ENCODE measurements at places on chromosomes 1 and 21.

DNA sequence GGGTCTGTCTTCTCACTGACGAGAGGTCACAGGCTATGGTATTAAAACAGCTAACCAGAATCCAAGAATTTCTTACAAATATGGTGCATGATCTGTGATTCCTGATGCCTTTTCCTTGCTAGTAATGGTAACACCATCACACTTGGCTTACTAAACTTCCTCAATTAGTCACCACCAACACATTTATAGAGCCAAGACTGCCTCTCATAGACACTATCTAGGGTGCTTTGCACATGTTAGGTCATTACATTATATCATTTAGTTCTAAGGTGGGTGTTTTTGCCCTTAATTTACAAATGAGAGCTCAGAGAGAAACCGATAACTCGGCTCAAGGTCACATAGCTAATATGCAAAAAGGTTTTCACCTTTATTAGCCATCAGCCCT lies 8.7 kb downstream of the KIF21B start:
- DNase-seq: no peak

- DNase-seq: no peak
These were observed 417.2 kb upstream of the KAZN start for GRCh38 chr1:14181191-14181795.

GRCh38 chr1:45306319-45306718 lies 20.4 kb upstream of the HPDL start:
- peak; percentile 57 for DNase-seq

DNA sequence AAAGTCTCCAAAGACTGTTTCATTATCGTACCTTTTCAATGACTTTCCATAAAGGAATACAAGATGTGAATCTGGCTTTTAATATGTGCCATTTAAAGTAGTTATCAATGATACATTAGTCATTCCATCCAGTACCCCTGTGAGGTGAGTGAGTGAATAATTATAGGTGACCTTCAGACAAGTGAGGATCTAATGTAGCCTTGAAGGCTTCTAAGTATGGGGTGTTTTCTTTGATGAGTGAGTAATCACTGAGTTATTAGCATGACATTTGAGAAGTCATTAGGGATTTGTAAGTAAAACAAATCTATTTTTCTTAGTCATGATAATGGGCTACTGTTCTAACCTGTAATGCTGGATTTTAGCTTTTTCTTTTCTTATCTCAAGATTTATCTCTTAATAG lies 831.4 kb downstream of the ADGRL2 start:
- DNase-seq: no peak

DNA sequence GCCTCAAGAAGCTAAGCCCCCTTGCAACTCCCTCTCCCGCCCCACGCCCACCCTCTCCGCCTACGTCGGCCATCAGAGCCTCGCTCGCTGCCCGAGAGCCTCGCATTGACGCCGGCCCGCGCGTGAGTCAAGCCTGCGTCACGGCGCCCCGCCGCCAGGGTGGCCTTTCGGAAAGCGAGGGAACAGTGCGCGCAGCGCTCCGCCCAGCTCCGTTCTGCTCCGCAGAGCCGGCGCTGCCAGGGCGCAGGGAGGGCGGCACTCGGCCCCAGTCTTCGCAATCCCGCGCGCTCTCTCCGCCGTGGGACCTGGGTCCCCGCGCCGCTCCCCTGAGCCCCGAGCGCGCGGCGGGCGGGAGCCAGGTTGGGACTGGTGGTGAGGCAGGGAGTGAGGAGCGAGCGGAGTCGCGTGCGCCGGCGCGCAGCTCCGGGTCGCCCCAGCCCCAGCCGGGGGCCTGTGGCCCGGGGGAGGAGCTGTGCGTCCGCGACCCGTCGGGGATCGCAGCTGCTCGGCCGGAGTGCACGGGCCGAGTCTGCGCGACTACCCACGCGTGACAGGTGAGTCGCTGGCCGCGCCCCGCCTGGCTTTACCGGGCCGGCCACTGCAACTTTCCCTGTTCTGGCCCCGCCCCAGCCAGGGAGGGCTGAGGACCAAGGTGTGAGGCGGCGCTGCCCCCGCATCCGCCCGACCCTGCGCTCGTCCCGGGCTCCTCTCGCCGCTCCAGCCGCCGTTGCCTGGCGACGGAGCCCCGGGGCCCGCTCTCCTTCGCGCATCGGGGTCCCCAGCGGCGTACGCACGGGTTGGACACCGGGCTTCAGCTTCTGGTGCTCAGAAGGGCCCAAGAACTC lies at the start of gene SLC6A17:
TSS of gene SLC6A17 (plus strand) at position 165 of the 845 bp plus-strand sequence. CDS start 16,436 bp downstream, outside the sequence.
- peak; percentile 57 for DNase-seq

- no peak for DNase-seq
These were observed 56.9 kb upstream of the IVNS1ABP start for GRCh38 chr1:185373813-185374529.

GRCh38 chr21:28016571-28016970 lies 976.1 kb downstream of the LTN1 start:
- no peak for DNase-seq

GRCh38 chr1:170354246-170354645 lies 177.7 kb upstream of the GORAB start:
- no peak for DNase-seq

- no peak for DNase-seq
These were observed 6.4 kb downstream of the HUNK start for GRCh38 chr21:31879241-31879650.

- no peak for DNase-seq
These were observed 5.0 kb upstream of the GPR137B start for GRCh38 chr1:236137285-236137852.

DNA sequence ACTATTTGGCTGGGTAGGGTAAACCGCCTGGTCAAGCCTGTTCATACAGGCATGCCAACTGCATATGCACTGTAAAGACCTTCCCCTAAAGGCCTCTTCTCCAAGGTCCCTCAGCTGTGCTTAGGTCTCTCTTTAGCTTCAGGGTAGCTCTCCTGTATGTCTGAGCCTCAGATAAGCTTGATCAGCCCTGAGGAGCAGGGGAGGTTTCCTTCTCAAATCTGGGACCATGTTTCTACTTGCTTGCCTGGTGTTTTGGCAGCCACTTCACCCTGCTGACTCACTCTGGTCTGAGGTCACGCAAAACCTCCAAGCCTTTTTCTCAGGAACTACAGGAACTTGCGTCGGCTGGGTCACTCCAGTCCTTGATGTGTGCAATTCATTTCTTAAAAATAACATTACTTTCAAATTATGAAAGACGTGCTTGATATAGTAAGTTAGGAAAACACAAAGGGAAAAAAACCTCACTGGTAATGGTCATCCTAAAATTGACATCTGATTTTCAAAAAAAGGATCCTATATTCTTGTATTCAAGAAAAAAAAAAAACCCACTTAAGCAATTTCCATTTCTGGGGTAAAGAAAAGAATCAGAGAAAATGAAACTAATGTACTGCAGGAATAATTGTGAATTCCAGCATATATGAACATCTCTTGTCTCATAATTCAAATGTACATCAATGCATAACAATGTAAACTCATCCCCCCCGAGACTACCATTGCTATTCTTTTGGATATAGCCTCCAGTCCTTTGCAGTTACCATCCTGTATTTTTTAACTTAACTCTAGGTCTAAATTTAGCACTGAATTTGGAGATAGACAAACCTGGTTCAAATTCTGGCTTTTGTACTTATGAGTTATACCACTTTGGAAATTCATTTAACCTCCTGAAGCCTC lies 24.8 kb upstream of the RNF19B start:
- DNase-seq: peak; percentile 44

DNA sequence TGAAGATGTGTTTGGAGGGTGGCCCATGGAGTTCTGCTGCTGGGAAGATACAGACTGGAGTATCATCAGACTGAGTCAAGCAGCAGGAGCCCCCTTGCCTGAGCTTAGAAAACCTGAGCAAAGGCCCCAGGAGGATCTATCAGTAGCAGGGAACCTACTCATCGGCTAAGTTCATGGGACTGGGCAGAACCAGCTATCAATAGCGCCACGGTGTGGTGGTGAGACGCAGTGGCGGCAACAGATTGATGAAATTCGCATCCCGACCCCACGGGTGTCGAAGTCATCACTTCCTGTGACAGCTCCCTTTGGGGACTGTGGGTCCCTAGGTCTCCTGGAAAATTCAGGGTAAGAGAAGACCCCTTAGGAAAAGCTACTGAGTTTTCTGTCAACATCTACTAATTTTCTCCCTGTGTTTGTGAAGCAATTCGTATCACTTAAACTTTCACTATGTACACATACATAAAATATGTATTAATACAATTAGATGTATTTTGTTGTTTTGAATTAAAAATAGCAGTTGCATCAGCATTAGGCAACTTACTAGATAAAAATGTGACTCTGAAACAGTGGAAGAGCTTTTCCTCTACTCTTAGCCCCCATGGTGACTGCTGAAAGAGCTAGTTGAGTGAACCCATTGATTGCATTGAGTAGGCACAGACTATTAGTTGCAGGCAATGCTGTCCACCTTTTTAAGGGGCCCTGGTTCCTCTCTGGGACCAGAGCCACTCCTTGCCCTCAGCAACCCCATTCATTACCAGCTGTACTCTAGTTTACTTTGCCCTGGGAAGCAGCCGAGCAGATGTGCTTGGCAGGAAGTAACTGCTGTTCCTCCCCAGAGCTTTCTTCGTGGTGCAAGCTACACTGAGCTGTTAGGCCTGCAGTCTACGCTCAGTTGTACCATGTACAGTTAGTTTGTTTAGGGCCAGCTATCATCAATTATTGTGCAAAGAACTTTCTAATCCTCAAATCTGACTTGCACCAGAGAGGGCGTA lies 7.3 kb upstream of the CACNA1S start:
- DNase-seq: peak; percentile 54

- DNase-seq: no peak
These were observed 120.0 kb downstream of the SETD4 start for GRCh38 chr21:35940074-35940927.

- no peak for DNase-seq
These were observed 3.6 kb upstream of the MAP1LC3C start for GRCh38 chr1:242002510-242002909.

- DNase-seq: no peak
These were observed 27.1 kb downstream of the DHCR24 start for GRCh38 chr1:54859700-54860391.

DNA sequence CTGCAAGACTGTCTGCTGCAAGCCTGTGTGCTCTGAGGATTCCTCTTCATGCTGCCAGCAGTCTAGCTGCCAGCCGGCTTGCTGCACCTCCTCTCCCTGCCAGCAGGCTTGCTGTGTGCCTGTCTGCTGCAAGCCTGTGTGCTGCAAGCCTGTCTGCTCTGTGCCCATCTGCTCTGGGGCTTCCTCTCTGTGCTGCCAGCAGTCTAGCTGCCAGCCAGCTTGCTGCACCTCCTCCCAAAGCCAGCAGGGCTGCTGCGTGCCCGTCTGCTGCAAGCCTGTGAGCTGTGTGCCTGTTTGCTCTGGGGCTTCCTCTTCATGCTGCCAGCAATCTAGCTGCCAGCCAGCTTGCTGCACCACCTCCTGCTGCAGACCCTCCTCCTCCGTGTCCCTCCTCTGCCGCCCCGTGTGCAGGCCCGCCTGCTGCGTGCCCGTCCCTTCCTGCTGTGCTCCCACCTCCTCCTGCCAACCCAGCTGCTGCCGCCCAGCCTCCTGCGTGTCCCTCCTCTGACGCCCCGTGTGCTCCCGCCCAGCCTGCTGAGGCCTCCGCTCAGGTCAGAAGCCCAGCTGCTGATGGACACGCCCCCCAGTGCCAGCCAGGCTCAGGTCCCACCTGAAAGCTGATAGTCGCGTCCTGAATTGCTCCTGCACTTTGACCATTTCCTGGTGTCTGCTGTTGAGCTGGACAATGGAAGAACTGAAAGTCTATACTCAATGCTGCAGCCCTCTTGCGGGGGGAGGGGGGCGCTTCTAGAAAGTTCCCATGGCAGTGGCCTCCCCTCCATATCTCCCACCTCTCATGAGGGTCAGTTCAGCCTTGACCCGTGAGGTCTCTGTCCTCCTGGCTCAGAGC lies 1.2 kb downstream of the KRTAP10-4 start:
- no peak for DNase-seq

- no peak for DNase-seq
These were observed 4.8 kb downstream of the CLDN8 start for GRCh38 chr21:30211071-30211470.

GRCh38 chr21:44955141-44955797 lies 15.4 kb downstream of the SLX9 start:
- DNase-seq: no peak

DNA sequence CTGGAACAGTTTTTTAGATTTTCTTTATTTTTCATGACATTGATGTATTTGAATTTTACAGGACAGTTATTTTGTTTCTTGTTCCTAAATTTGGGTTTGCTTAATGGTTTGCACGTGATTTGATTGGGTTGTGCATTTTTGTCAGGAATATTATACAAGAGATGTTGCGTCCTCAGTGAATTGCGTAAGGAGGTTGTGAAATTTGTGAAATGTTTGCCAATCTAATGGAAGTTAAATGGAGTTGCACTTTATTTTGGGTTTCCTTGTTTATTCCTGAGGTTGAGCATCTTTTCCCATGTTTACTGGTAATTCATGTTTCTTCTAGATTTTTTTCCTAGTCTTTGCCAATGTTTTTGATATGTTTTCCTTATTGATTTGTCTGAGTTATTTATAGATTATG lies 19.9 kb downstream of the ZNF648 start:
- no peak for DNase-seq

- no peak for DNase-seq
These were observed 1.3 kb downstream of the KAZN start for GRCh38 chr1:14599800-14600199.

DNA sequence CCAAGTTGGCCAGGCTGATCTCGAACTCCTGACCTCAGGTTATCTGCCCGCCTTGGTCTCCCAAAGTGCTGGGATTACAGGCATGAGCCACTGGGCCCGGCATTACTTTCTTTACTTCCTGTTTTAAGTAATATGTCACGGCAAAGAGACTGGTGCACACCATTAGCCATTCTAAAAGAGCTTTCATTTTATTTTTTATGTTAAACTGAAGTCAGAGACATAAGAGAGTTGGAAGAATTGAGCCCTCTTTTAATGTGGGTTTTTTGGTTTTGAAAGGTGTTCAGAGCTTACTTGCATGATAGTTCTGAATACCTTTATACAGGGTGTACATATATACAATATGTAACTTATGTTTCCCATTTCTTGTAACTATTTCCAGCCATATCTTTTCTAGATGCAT lies 14.3 kb downstream of the CENPF start:
- DNase-seq: no peak

- DNase-seq: no peak
These were observed 1.4 kb downstream of the NPPB start for GRCh38 chr1:11857164-11857851.

GRCh38 chr1:206705726-206706297 lies 21.1 kb downstream of the MAPKAPK2 start:
- no peak for DNase-seq

DNA sequence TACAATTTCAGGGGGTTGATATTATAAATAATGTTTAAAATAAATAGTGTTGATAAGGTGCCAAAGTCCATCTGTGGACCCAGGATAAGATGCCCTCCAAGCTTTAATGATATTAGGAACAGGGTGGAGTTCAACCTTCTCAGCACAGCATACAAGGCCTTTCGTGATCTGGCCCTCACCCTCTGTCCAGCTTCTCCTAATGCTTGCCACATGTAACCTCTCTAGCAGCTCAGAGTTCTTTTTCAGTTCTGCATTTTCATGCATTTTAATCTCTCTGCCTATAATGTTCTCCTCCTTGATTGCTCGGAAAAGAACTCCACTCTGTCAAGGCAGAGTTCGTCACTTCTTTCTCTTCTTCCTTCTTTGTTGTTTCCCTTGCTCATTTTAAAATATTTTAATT lies 21.4 kb upstream of the SMAP2 start:
- no peak for DNase-seq

- no peak for DNase-seq
These were observed 182.9 kb upstream of the DPYD start for GRCh38 chr1:98103617-98104285.
